ENCODE measurements at places on chromosomes 3 and 15. TPM values are rescaled to one million over a fixed set of nuclear protein-coding genes. Genes with fewer than 3 reads are reported as not detected.

DNA sequence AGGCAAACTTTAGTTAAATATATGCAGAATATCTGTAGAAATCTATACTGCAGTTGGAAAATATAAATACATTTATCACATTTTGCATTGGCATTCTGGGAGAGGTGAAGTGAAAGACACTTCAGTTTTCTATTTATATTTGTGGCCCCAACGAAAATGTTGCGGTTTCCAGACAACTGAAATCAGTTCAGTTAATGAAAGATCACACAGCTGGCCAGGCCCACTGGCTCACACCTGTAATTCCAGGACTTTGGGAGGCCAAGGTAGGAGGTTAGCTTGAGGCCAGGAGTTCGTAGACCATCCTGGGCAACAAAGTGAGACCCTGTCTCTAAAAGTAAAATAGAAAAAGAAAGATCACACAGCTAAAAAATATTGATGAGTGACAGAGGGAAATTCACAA is 11.9 kb upstream of the CLASP2 start:
- no peaks in the 10 kb centered on the region for H3K36me3 ChIP-seq
- no peak overlapping the region for H3K27ac ChIP-seq
- no peak overlapping the region for H3K4me3 ChIP-seq
- DNase-seq = no peak

DNA sequence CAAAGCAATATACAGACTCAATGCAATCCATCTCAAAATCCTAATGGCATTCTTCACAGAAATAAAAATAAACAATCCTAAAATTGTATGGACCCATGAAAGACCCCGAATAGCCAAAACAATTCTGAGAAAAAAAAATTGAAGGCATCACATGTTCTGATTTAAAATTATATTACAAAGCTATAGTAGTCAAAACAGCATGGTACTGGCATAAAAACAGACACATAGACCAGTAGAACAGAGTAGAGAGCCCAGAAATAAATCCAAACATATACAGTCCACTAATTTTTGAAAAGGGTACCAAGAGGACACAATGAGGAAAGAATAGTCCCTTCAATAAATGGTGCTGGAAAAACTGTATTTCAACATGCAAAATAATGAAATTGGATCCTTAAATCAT is 70.4 kb upstream of the THRB start:
- H3K4me1 ChIP-seq = no peaks in the 10 kb centered on the region
- H3K27me3 ChIP-seq = no peaks in the 10 kb centered on the region
- no peak overlapping the region for H3K27ac ChIP-seq
- no peak overlapping the region for H3K4me3 ChIP-seq

- DNase-seq = no peak
- no peaks in the 10 kb centered on the region for H3K4me1 ChIP-seq
- H3K27me3 ChIP-seq = no peaks in the 10 kb centered on the region
- H3K4me3 ChIP-seq = no peak overlapping the region
Observed at GRCh38 chr3:174700736-174701135, 158.4 kb upstream of the NAALADL2 start.

DNA sequence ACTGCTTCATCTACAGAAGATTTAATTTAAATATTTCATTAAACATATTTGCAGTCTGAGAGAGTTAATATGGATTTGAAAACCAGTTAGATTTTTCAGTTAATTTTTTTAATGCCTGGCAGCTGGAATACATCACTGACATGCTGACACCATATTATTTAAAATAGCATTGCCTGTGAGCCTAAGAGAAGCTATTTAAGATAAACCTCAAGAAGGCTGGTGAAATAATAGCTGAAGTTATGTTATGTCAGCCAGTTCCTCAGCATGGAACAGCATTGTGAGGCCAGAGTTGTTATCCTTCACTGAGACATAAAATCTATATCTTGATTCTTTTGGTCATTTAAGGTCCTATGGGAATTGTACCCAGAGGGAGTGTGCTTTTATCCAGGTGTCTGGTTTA is 705.2 kb downstream of the NAALADL2 start:
- no peaks in the 10 kb centered on the region for H3K4me1 ChIP-seq
- H3K36me3 ChIP-seq = no peaks in the 10 kb centered on the region
- H3K27me3 ChIP-seq = no peaks in the 10 kb centered on the region
- no peak for DNase-seq

DNA sequence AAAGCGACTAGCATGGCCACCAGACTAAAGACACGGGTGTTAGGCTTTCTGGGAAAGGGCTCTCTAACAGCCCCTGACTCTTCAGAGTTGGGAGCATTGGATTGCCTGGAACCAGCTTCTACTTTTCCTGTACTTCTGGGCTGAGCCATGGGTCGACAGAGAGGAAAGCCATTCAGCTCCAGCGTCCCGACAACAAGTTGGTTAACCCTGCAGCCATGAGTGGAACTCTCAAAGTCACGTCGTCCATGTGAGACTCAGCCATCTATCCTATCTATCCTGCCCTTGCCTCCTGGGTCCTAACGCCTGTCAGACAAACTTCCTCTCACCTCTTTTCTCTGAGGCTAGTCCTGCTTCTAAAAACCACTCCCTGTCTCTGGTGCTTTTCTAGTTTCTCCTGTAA is 32.6 kb upstream of the TBC1D5 start:
- no peaks in the 10 kb centered on the region for H3K27me3 ChIP-seq
- H3K4me3 ChIP-seq = no peak overlapping the region
- no peaks in the 10 kb centered on the region for H3K36me3 ChIP-seq
- H3K4me1 ChIP-seq = peaks cover 4% of the 10 kb centered on the region
- no peak overlapping the region for H3K27ac ChIP-seq

DNA sequence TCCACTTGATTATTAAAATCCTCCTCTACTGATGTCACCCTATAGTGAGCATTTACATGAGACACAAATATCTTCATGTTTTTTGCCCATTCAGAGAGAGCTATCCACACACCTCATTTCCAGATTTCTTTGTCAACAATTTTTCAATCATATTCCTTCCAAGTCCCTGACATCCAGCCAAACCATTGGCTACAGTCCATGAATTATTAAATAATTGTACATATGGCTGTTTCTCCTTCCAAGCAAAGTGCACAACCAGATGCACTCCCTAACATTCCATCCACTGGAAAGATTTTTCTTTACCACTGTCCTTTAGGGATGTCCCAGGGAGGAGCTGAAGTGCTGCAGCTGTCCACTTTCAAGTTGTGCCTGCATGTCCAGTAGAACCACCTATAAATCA is 328.0 kb upstream of the MDFIC2 start:
- no peak overlapping the region for H3K4me3 ChIP-seq
- H3K27ac ChIP-seq = no peak overlapping the region
- no peaks in the 10 kb centered on the region for H3K27me3 ChIP-seq
- no peaks in the 10 kb centered on the region for H3K4me1 ChIP-seq
- no peaks in the 10 kb centered on the region for H3K36me3 ChIP-seq

DNA sequence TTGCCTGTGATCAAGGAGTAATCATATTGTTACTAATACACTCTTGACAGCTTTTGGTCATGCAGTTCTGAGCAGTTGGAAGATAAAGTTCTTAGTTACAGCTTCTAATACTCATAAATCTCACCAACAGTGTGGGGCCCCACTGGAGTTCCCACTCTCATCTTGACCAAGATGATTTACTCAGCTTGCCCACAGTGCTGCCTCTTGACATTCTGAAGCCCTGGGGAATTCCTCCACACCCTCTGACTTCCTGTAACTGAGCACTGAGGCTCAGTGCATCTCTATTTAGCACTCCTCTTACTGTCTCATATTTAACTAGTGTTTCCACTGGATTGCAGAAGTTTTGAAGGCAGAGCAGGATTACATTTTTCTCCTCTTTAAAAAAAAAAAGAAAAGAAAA is 1.9 kb upstream of the ARL6IP5 start:
- H3K36me3 ChIP-seq = no peaks in the 10 kb centered on the region
- H3K4me3 ChIP-seq = no peak overlapping the region
- peaks cover 61% of the 10 kb centered on the region for H3K4me1 ChIP-seq
- peak overlapping the region; percentile 94 for H3K27ac ChIP-seq
- DNase-seq = no peak

GRCh38 chr15:101604124-101604874 is 47.9 kb downstream of the TM2D3 start:
- H3K27me3 ChIP-seq = peaks cover 15% of the 10 kb centered on the region
- no peak overlapping the region for H3K4me3 ChIP-seq
- no peaks in the 10 kb centered on the region for H3K4me1 ChIP-seq
- H3K27ac ChIP-seq = no peak overlapping the region
- H3K36me3 ChIP-seq = no peaks in the 10 kb centered on the region

- H3K4me3 ChIP-seq = no peak overlapping the region
- H3K36me3 ChIP-seq = no peaks in the 10 kb centered on the region
- no peaks in the 10 kb centered on the region for H3K27me3 ChIP-seq
- DNase-seq = no peak
- no peak overlapping the region for H3K27ac ChIP-seq
Observed at GRCh38 chr15:64903326-64903950, 8.3 kb upstream of the ANKDD1A start.

GRCh38 chr3:160331127-160331937 is 67.7 kb downstream of the IFT80 start:
- no peaks in the 10 kb centered on the region for H3K27me3 ChIP-seq
- H3K4me3 ChIP-seq = no peak overlapping the region
- no peak for DNase-seq
- peak overlapping the region; percentile 48 for H3K27ac ChIP-seq

GRCh38 chr15:80333261-80333660 is 70.9 kb upstream of the ARNT2 start:
- DNase-seq = no peak
- H3K36me3 ChIP-seq = no peaks in the 10 kb centered on the region
- H3K27me3 ChIP-seq = no peaks in the 10 kb centered on the region
- no peak overlapping the region for H3K4me3 ChIP-seq

- no peaks in the 10 kb centered on the region for H3K27me3 ChIP-seq
- DNase-seq = no peak
- no peaks in the 10 kb centered on the region for H3K36me3 ChIP-seq
- H3K27ac ChIP-seq = no peak overlapping the region
- H3K4me3 ChIP-seq = no peak overlapping the region
Observed at GRCh38 chr3:14990780-14991148, 43.4 kb downstream of the NR2C2 start.

DNA sequence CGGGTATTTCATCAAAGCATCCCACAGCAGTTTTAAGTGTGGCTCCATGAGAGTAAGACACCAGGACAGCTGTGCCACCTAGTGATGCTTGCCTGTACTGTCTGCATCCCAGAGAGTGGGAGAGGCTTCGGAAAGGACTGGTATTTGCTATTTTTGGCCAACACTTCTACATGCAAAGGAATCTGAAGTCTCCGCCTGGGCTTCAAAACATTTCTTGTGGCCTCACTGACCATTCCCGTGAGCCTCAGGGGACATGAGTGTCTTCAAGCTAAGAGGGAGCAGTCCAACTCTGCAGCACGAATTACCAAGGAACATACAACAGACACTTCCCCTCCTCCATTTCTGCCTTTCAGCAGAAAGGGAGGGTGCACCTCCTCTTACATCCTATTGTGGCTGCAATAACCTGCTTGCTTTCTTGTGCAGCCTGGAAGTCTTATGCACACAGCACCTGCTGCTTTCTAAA is 177.5 kb downstream of the RORA start:
- no peak for DNase-seq
- no peaks in the 10 kb centered on the region for H3K4me1 ChIP-seq
- no peak overlapping the region for H3K27ac ChIP-seq
- no peaks in the 10 kb centered on the region for H3K36me3 ChIP-seq
- no peaks in the 10 kb centered on the region for H3K27me3 ChIP-seq

GRCh38 chr3:25910997-25911396 is 121.1 kb downstream of the OXSM start:
- no peaks in the 10 kb centered on the region for H3K36me3 ChIP-seq
- H3K4me3 ChIP-seq = no peak overlapping the region
- H3K4me1 ChIP-seq = no peaks in the 10 kb centered on the region
- no peak for DNase-seq
- H3K27ac ChIP-seq = no peak overlapping the region
- H3K27me3 ChIP-seq = no peaks in the 10 kb centered on the region

- peaks cover 27% of the 10 kb centered on the region for H3K4me1 ChIP-seq
- no peak within 1 kb of the TSS for H3K4me3 ChIP-seq
Observed at GRCh38 chr3:13548696-13549622, at the start of gene FBLN2. Gene FBLN2 (plus strand): TSS chr3:13549125. CDS start chr3:13570356, 21,231 bp downstream.

- DNase-seq = no peak
- H3K4me3 ChIP-seq = no peak overlapping the region
- no peak overlapping the region for H3K27ac ChIP-seq
Observed at GRCh38 chr3:125957674-125958510, 11.1 kb upstream of the ROPN1B start.

GRCh38 chr15:70259028-70259424 is 161.3 kb upstream of the TLE3 start:
- no peaks in the 10 kb centered on the region for H3K36me3 ChIP-seq
- no peak for DNase-seq
- no peak overlapping the region for H3K4me3 ChIP-seq
- H3K27me3 ChIP-seq = peaks cover 24% of the 10 kb centered on the region
- H3K27ac ChIP-seq = no peak overlapping the region
- no peaks in the 10 kb centered on the region for H3K4me1 ChIP-seq

- H3K4me1 ChIP-seq = no peaks in the 10 kb centered on the region
- no peaks in the 10 kb centered on the region for H3K36me3 ChIP-seq
- no peak overlapping the region for H3K27ac ChIP-seq
- H3K27me3 ChIP-seq = peaks cover 9% of the 10 kb centered on the region
- H3K4me3 ChIP-seq = no peak overlapping the region
Observed at GRCh38 chr3:53708001-53708621, 138.1 kb downstream of the CHDH start.

GRCh38 chr3:18440066-18440722 is 15.1 kb upstream of the SATB1 start:
- no peak overlapping the region for H3K4me3 ChIP-seq
- no peak for DNase-seq
- no peak overlapping the region for H3K27ac ChIP-seq
- H3K36me3 ChIP-seq = no peaks in the 10 kb centered on the region

GRCh38 chr3:42468111-42468510 is 34.3 kb upstream of the VIPR1 start:
- DNase-seq = no peak
- H3K4me1 ChIP-seq = peaks cover 4% of the 10 kb centered on the region
- H3K4me3 ChIP-seq = no peak overlapping the region
- H3K36me3 ChIP-seq = no peaks in the 10 kb centered on the region
- H3K27me3 ChIP-seq = no peaks in the 10 kb centered on the region

DNA sequence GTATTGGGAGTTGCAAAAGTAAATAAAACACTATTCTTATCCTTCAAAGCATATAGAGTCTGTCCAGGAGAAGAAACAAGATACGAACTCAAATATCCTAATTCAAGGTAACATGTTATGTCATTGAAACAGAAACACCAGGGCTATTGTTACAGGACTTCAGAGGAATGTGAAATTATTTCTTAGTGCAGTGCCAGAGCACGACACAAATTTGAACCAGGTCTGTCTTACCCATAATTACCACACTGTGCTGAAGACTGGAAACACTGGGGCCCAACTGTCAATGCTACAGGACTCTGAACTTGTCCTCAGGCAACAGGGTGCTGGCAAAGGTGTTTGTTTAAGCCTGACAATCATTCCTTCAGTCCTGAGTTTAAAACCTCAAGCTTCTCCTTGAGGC is 633.6 kb upstream of the UBE2E2 start:
- H3K27me3 ChIP-seq = no peaks in the 10 kb centered on the region
- no peak overlapping the region for H3K27ac ChIP-seq
- no peak for DNase-seq
- H3K36me3 ChIP-seq = no peaks in the 10 kb centered on the region
- H3K4me3 ChIP-seq = no peak overlapping the region

The C15orf40 gene
- 28.6 TPM for polyA plus RNA-seq

The DLEC1 gene
- 0.02 TPM for polyA plus RNA-seq

The ACAN gene
- polyA plus RNA-seq = not detected

The ZNF501 gene
- 2.8 TPM for polyA plus RNA-seq

The IL12A gene
- 0.42 TPM for polyA plus RNA-seq

The TNFSF10 gene
- 22.2 TPM for polyA plus RNA-seq

The TM6SF1 gene
- polyA plus RNA-seq = 0.05 TPM

The CLK3 gene
- 72.6 TPM for polyA plus RNA-seq

The HIGD2B gene
- polyA plus RNA-seq = not detected

The MEGF11 gene
- not detected for polyA plus RNA-seq

The ADIPOQ gene
- polyA plus RNA-seq = not detected

The SH2D7 gene
- polyA plus RNA-seq = not detected

The NEO1 gene
- 2.8 TPM for polyA plus RNA-seq

The LTK gene
- polyA plus RNA-seq = not detected

The DAZL gene
- polyA plus RNA-seq = not detected
